SK-N-MC (cell line): ENCODE measurements at places on chromosomes 5 and 9.

DNA sequence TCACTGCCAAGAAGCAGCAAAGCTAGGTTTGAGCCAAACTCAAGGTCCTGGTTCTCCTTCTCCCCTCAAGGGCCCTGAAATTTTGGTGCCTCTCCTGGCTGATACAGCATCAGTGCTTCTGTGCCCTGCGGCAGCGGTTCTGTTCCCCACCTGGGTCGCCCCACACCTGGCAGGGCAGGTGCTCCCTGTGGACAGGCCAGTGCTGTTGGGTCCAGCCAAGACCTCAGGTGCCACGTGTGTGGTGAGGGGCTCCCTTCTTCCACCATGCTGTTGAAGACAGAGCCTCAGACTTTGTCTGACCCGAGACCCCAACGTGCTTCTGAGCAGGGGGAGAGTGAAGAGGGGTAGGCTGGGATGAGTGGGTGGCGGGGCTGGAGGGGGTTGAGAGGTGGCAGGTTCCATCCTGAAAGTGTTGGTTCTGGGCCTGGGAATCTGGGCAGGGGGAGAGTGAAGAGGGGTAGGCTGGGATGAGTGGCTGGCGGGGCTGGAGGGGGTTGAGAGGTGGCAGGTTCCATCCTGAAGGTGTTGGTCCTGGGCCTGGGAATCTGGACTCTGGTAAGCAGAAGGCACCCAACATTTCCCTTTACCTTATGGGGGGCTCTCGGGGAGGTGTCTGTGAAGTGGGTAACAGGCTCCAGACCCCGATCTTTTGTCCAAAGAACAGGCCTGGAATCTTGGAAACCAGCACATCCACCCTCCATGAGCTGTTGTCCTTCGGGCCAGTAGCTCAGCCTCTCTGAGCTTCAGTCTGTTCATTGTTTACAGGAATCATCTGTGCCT is 2.3 kb downstream of the PLEKHG4B start:
- DNase-seq = no peak

DNA sequence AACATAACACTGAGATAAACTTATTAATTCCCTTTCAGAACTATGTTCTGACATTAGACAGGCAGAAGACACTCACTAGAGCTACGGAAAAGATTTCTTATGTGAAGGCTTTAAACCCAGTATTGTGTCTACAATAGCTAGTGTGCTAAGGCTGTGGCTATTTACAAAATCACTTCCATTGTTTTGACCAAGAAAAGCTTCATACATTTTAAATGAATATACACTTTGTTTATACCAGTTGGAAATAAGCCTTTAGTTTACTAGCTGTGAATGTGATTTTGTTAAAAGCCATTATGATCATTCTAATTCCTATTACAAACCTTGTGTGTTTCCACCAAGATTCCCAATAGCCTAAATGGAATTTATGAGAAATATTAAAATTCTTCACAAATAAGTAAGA is 83.0 kb downstream of the AGTPBP1 start:
- DNase-seq = no peak

GRCh38 chr9:79623799-79624721 is 52.3 kb downstream of the TLE4 start:
- DNase-seq = peak; percentile 66

GRCh38 chr5:16929831-16930230 is 6.3 kb downstream of the MYO10 start:
- no peak for DNase-seq

GRCh38 chr9:137458194-137459151 is 661 bp downstream of the NSMF start:
- DNase-seq = no peak

DNA sequence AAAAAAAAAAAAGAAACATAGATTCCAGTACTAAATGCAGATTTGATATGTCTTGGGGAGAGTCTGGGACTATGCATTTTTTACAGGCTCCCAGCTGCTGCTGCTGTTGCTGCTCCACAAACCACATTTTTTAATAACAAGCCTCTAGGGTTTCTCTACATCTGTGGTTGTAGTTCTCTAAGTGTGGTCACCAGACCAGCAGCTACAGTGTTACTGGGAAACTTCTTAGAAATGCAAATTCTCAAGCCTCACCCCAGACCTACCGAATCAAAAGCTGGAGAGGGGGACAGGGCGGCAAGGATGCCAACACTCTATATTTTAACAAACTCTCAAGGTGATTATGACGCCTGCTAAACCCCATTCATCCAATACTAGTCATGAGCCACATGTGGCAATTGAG is 293.4 kb upstream of the PTGER4 start:
- peak; percentile 28 for DNase-seq

GRCh38 chr5:128774605-128775004 is 190.7 kb upstream of the SLC27A6 start:
- DNase-seq = no peak

- DNase-seq = no peak
Measured at GRCh38 chr5:105639511-105639910, 2031.2 kb downstream of the EFNA5 start.

- DNase-seq = no peak
Measured at GRCh38 chr9:94808926-94809700, 82.6 kb downstream of the AOPEP start.

DNA sequence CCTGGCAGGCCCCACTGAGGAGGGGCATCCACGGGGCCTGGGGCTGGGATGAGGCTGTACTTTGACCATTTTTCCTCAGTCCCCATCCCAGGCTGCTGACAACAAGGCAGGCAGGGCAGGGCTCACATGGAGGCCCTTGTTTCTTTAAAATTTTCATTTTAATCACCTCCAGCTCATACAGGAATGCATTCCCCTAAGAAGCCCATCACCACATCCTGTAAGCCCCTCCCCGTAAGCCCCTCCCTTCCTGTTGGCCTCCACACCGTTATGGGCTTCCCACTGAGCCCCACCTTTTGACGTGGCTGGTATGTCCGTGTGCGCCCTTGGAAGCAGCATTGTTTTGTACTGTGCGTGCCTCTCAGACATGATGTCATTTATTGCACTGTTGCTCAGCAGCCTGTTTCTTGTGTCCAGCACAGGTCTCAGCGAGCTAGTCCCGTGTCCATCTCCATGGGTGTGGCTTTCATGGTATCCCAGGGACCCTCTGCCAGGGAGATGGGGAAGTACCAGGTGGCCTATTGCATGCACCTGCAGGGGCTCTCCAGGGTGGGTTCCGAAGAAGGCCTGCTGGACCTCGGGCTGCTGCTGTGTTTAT is 22.4 kb downstream of the PHF2 start:
- no peak for DNase-seq

DNA sequence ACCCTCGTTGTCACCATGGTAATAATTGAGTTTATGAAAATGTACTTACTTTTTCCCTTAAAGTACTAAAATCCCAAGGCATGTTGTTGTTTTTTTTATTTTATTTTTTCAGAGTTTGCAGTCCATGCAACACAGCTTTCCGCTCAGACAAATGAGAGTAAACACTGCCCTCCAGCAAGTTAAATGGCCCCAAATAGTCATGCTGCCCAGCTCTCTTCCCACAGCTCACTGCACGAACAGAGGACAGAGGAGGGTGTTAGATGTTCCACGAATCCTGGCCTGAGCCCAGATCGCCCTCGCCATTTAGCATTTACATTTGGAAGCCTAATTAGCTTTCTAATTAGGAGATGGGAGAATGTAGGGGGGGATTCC is 1.9 kb downstream of the NIM1K start:
- DNase-seq = no peak

- DNase-seq = no peak
Measured at GRCh38 chr9:124602204-124602603, 95.0 kb upstream of the NR5A1 start.

GRCh38 chr5:143395638-143396352 is 7.7 kb downstream of the NR3C1 start:
- no peak for DNase-seq

GRCh38 chr5:58505971-58506640 is 14.9 kb downstream of the GAPT start:
- DNase-seq = no peak

GRCh38 chr9:75086541-75087288 is 1.2 kb downstream of the NMRK1 start:
- no peak for DNase-seq

GRCh38 chr9:11595756-11596155 is 983.0 kb upstream of the PTPRD start:
- no peak for DNase-seq

- DNase-seq = no peak
Measured at GRCh38 chr9:134679616-134680392, 38.2 kb downstream of the COL5A1 start.

DNA sequence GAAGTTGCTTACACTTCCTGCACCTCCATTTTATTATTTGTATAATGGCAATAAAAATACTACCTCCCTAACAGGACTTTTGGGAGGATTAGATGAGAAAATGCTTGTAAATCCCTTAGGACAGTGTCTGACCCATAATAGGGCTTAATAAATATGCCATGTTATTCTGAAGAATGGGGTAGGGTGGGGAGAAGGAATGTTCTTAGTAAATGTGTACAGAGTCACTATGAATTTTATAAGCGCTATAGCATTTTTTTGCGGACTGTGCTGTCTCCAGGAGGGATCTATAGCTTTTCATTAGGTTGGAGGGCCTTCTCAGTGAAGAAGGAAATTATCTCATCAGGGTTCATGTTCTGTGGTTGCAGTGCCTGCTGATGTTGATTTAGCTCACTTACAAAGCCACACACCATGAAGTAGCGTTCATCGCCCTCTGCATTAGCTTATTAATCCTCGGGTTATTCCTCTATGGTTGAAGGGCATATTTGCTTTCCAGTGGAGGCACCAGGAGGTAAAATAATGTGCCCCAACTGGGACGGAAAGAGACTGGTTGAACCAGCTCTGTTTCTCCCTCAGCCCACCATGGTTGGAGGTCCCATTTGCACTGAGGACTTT is 497.1 kb downstream of the ARHGEF28 start:
- no peak for DNase-seq

- DNase-seq = no peak
Measured at GRCh38 chr5:717143-717542, 24.0 kb upstream of the TPPP start.

DNA sequence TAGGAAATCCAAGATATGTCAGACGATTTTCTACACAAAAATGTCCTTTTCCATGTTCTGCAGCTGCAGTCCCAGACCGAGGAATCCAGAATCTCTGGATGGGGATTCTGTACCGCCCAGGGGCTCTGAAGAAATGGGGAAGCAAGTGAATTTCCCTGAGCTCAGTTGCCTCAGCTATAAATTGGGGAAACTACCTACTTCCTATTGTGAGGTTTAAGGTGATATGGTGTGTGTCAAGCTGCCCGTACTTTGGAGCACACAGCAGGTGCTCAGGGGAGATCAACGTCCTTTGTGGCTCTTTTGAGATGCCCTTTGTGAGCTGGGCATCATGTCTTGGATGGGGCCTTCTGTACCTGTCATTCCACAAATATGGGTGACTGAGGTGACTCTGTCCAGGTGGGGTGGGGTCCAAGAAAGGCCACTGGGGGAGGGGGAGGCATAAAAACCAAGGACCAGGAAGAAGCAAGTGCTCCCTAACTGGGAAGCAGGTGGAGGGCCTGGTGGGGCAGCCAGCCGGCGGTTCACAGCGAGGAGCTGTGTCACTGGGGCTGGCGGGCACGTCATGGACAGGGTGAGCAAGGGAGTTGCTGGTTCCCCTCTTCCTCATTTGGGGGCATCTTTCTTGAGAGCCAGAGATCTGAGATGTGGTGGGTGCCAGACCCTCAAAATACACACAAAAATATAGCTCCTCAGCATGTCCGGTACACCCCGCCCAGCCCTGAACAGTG is 116.0 kb downstream of the CRB2 start:
- DNase-seq = no peak

DNA sequence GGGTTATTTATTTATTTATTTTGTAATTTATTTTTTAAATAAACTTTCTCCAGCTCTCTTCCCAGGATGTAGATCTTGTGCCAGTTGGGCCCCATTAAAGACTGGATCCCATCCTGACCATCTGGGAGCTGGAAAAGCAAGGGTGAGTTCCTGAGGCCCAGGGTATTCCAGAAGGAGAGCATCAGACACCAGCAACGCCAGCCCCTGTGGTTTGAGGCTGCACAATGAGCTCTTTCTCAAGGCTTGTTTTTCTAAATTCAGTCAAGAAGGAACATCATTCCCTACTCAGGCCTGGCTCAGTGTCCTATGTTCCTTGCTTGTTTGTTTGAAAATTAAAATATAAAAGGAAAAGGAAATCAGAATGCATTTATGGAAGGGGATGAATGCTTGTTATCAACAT is 313.3 kb downstream of the EBF1 start:
- no peak for DNase-seq

GRCh38 chr9:120677965-120678364 is 36.3 kb downstream of the MEGF9 start:
- no peak for DNase-seq

GRCh38 chr9:2082772-2083171 is 67.6 kb downstream of the SMARCA2 start:
- no peak for DNase-seq

DNA sequence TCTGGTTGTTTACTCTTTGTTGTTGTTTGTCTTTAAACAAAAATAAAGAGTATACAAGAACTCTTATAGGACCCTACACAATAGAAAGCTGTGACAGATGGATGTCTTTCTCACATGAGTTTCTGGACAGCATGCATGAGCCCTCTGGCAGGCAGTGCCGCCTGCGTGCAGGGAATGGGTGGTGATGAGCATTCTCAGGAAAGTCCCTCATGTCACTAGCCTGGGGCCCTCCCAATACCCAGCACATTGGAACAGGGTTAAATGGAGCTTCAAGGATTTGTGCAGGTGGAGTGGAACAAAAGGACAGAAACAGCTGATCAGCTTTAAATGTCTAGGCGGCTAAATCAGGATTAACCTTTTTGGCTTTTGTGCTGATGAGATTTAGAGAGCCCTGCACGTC is 181.0 kb upstream of the CD180 start:
- no peak for DNase-seq

DNA sequence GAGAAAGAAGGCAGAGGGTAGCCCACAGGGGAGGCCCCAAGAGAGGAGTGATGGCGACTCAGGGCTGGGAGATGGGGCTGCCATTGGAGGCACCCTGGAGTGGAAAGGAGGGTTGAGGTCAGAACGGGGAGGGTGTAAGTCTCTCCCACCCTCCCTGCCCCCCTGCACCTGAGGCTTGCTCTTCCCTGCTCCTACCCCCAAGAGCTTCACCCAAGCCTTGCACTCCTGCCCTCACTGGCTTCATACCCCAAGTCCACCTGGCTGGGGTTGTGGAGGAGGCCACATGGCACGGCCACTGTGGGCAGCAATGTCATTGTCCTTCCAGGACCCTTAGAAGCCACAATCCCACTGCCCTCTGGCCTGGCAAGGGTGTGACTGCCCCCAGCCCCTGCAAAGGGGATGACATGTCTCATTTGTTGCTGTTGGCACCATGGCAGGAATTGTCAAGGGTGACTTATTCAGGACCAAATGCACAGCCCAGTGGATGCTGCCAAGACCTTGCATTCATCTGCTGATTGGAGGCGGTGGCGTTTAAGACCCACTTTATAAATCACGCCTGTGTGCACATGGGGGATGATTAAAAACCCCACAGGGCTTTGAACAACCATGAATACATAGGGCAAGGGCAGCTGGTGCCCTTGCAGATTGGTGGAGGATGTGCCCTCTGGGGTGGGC is 47.6 kb upstream of the RNU6ATAC start:
- DNase-seq = no peak

- DNase-seq = no peak
Measured at GRCh38 chr9:97468658-97469448, 32.6 kb upstream of the TMOD1 start.
